ENCODE measurements at places on chromosomes 7 and 10. TPM values are rescaled to one million over a fixed set of nuclear protein-coding genes. Genes with fewer than 3 reads are reported as not detected.

GRCh38 chr7:114087653-114088469 is 169.1 kb upstream of the PPP1R3A start:
- DNase-seq, result no peak

DNA sequence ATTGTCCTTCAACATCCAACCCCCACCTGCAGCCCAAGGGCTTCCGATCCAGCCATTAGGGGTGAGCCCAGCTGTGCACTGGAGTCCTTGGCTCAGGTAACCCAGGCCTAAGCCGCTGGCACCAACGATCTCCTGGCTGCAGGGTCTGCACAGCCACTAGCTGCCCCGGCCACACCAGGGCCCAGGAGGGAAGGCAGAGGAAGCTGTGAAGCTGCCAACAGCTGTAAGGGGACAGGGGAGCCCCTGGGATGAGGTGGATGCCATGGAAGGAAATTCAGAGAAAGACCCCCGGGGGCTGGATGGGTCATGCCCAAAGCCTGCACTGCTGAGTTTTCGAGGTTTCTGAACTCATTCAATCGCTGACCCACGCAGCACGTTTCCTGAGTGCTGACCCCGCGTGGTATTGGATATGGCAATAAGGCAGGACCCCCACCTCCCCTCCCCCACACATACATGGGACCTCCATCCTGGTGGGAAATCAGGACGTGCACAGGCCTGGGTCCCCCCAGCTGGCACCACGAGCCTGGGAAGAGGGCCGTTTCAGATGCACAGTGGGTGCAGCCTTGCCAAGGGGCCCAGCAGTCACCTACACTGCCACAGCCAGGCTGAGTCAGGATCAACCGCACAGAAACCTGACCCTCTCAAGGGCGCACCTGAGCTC is 170.3 kb downstream of the DIP2C start:
- DNase-seq, result no peak

DNA sequence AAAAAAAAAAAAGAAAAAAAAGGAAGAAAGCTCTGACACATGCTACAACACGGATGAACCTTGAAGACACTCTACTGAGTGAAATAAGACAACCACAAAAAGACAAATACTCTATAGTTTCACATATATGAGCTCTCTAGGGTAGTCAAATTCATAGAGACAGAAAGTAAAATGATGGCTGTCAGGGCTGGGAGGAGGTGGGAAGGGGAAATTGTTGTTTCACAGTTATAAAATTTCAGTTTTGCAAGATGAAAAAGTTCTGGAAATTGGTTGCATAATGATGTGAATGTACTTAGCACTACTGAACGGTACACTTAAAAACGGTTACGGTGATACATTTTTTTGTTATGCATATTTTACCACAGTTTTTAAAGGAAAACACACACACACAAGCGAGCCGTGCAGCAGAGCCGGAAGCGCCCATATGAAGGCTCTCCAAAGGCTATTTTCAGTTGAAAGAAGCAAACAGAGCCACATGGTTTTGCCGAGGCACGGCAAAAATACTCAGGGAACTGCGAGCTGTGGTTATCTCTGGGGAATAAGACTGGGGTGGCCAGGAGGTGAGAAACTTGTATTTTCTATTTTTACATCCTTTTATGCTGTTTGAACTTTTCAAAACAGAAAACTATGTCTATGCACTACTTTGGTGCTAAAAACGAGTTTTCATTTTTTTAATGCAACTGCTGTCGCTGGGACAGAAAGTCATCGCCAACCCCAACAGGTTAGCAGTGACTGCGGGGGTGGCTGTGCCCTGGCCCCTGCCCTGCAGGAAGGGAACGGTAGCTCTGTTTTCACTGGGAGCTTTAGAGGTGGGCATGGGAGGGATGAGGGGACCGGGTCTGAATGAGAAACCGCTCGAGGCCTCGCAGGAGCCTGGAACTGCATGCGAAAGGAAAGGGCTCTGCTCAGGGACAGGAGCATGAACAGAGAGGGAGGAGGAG is 132.9 kb downstream of the OAT start:
- DNase-seq, result no peak

DNA sequence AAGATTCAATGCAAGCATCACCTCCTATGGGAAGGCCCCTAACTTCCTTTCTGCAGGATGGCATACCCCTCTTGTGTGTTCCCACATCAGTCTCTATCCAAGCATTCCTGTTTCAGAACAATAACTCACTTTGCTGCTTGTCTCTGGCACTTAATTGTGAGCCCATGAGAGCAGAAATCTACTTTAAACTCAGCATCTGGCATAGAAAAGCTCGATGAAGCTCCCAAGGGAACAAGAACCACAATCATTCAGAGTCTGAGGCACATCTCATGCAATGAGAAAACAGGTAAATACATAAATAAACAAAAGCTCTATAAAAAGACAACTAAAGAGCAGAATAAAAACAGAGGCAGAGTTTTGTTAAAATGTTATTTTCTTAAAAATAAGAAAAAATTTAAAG is 66.2 kb downstream of the VPS41 start:
- DNase-seq, result no peak

The BLVRA gene
- total RNA-seq, result 29.8 TPM

- DNase-seq, result peak; percentile 28
Observed at GRCh38 chr7:1160670-1161021, 650 bp upstream of the ZFAND2A start.

GRCh38 chr10:60086862-60087261 is 180.5 kb upstream of the CCDC6 start:
- DNase-seq, result no peak

- no peak for DNase-seq
Observed at GRCh38 chr10:128000471-128001362, 93.8 kb downstream of the PTPRE start.

- no peak for DNase-seq
Observed at GRCh38 chr10:7945469-7946187, 108.9 kb upstream of the GATA3 start.

DNA sequence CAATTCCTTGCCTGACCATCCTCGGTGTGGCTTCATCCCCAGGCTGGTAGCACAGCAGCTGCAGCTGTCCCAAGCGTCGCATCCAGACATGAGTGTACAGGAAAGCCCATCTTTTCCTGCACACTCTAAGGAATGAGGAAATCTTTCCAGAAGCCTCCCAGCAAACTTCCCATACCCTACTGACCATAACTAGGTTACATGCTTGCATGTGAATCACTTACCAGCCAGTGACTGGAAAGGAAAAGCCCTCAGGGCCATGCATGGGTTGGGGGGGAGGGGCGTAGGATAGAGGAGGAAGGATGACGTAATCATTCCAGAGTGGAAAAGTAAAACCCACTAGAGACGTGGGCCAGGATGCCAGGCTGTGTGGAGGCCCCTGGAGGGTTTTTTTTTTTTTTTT is 18.9 kb upstream of the ZNF212 start:
- DNase-seq, result no peak

The FFAR4 gene
- not detected for total RNA-seq

- no peak for DNase-seq
Observed at GRCh38 chr7:119665796-119666195, 607.2 kb upstream of the KCND2 start.

- DNase-seq, result no peak
Observed at GRCh38 chr7:1592299-1592871, 22.6 kb upstream of the PSMG3 start.

DNA sequence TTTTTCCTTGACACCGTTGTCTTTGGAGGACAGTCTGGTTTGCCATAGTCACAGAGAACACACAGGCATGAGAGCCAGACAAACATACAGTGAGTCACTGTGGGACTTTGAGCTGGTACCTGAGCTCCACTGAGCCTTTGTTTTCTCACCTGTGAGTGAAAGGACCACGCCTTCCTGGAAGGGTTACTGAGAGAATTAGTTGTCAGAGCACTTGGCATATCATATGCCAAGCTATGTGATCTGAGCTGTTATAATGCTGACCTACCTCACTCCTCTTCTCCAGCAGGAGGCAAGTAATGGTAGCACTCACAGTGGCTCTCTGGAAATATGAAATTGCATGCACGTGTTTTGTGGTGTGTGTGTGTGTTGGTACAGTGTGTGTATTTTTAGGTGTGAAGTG is 59.7 kb downstream of the CXCL12 start:
- no peak for DNase-seq

GRCh38 chr7:111741811-111742240 is 179.5 kb upstream of the IMMP2L start:
- DNase-seq, result peak; percentile 36

DNA sequence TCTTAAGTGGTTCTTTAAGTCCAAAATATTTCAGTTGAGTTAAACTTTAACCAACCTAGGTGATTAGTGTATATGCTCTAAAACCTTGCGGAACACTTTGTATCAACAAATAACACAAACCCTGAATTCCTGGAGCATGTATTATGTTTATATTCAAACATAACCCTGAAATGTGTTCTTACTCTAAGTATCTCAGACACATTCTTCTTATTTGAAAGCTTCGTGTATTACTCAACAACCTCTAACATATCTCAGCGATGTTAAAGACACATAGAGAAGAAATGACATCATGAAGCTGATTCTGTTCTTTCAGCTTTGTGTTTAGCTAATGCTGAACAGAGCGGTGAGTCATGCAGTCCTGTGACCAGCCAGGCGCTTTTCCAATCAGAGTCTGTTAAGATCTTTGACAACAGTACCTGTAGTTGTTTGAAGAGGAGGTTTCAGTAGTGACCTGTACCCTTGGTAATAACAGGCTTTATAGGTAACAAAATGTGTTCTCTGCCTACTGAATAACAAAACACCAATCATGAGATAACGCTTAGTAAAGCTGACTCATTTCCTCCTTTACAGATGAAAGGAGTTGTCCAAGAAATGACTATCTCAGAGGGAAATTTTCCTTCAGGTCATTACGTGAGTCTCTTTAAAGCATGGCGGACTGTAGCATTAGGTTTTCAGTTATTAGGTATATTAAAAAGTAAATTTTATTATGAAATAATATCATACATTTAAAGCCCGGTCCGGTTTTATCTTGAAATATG is 67.3 kb upstream of the KLF6 start:
- peak; percentile 83 for DNase-seq

- DNase-seq, result no peak
Observed at GRCh38 chr7:6651851-6652445, 14.8 kb downstream of the ZNF316 start.

The NRCAM gene
- total RNA-seq, result 4.1 TPM

DNA sequence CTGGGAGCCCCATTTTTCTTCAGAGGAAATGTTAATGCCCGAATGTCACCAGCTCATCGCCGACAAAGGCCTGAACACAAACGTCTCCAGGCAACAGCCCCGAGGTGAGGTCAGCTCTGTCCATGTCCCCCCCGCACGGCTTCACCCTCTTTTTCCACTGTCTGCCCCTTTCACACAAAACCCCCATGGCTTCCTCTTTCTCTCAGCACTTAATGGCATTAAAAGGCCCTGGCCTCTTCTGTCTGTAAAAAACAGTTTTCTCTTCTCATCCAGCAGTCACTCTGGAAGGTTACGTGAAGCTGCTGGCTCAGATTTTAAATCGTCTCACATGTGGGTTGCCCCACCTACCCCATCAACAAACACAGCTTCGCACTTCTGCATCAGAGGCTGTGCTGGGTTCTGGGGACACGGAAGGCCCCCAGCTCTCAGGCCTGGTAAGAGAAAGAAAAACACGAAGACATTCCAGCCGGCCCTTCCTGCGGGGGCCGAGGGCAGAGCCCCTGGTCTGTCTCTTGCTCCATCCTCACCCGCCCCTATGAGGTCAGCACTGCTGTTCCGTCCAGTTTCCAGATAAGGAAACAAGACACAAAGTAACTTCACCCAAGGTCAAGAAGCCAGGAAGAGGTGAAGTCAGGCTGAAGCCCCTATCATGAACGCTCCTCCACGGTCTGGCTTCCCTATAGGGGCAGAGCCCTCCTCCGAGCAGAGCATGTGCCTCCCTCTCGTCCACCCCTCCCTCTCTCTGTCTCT is 91.1 kb upstream of the PDGFA start:
- no peak for DNase-seq

DNA sequence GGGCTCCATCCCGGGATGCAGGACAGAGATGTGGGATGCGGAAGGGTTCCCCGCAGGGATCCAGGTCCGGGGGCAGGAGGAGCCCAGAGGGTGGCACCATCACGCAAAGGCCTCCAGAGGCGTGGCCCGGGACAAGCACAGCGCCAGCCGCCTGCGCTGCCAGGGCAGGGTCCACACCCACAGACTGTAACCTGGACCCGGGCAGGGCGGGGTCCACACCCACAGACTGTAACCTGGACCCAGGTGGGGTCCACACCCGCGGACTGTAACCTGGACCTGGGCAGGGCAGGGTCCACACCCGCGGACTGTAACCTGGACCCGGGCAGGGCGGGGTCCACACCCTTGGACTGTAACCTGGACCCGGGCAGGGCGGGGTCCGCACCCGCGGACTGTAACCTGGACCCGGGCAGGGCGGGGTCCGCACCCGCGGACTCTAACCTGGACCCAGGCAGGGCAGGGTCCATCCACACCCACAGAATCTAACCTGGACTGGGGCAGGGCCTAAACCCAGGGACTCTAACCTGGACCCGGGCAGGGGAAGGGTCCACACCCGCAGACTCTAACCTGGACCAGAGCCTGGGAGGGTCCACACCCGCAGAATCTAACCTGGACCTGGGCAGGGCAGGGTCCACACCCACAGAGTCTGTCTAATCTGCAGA is 37.5 kb upstream of the SUN1 start:
- no peak for DNase-seq

DNA sequence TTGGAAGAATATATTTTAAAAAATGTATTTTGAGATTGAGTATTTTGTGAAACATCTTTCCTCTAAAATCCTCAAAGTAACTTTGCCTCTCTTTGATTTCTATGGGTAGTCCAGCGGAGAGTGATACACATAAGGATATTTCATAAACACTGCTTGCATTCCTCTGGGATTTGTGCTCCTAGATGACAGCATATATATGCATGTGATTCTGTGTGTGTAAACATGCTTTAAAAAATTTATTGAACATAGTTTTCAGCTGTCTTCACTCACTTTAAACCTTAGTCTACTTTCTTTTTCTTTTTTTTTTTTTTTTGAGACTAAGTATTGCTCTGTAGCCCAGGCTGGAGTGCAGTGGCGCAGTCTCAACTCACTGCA is 84.6 kb downstream of the KAT6B start:
- DNase-seq, result no peak

DNA sequence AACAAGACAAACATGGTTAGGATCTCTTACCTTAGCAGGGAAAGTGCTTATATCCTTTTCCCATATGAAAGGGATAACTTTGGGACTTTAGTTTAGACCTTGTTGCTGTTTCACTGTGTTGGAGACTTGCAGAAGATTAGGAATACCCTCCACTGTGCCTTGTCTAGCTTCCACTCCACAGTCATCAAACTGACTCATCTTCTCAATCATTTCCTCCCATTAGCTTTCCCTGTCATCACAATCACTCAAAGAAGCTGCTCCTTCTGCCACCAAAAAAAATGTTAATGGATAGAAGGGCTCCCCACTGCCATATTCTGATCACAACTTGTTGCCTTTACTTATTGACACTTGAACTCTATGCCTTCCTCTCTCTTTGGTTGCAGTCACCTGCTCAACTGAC is 16.8 kb downstream of the GNG11 start:
- no peak for DNase-seq

Data from activated T-cell treated with anti-CD3 and anti-CD28 coated beads, Interleukin-2, amount 50 U/mL, for 72 hours (primary cell).